Parietal lobe (tissue), 2 donors: ENCODE measurements at places on chromosomes 13 and 19. TPM values are rescaled to one million over a fixed set of nuclear protein-coding genes. Genes with fewer than 3 reads are reported as not detected.

Gene CEACAM7
- total RNA-seq: not detected

Gene MUC16
- not detected for total RNA-seq

Gene CARD8
- 38.8 TPM for total RNA-seq

Gene ZIK1
- 30.4 TPM for total RNA-seq

Gene CYP4F2
- total RNA-seq: not detected

Gene KATNAL1
- 73.9 TPM for total RNA-seq
